ENCODE measurements at places on chromosomes 6 and 20.

DNA sequence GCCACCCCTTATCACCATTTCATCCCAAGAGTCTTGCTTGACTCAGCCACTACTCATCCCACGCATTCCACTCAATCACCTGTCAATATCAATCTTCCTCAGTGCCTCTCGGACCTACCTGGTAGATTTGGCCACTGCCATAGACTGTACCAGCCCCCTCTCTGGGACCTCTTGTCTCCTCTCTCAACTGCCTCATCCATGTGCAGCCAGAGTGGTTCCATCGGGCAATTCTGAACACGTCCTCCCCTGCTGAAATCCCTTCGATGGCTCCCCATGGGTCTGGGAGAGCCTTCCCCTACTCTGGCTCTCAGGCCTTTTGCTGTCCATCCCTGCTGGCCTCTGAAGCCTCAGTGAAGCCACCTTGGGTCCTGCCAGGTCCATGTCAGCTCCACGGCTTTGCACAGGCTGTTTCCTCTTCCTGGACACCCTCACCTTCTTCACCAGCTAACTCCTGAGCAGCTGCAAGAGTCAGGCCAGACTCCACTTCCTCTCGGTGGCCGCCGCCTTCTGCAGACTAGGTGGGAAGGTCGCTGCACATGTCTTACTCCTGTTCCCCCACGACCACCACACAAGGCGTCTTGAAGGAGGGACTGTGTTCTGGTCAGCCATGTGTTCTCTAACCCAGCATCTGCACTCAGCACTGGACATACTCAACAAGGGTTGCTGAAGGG lies 120.4 kb downstream of the TOX2 start:
- no peak for DNase-seq

- no peak for DNase-seq
Measured at GRCh38 chr6:141158740-141159139, 974.0 kb upstream of the GJE1 start.

- DNase-seq: no peak
Measured at GRCh38 chr20:61230166-61230565, 21.9 kb upstream of the CDH4 start.

DNA sequence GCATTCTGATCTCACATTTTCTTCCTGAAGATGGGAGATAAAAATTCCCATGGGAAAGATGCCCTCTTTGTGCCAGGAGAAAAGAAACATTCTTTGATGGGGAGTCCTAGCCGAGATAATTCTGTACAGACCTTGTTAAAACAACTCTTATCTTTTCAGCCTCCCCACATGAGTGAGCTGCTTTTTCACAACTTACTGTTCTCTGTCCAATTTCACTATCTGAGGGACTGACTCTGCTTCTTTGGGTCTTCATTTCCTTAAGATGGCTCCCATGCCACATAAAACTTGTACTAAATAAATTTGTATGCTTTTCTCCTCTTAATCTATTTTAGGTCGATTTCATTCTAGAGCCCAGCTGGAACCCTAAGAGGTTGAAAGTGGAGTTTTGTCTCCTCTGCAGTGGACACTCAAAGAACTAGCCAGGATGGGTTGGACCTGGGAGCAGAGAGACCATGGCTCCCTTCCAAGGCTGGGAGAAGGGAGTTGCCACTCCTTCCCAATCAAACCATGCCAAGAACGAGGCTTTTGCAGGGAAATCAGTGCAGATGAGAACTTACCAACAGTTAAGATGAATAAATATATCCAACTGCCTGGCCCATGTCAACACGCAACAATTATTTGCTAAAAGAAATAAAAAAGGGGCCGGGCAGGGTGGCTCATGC lies 285.8 kb upstream of the SULF2 start:
- no peak for DNase-seq

GRCh38 chr6:12939314-12939713 lies 222.7 kb downstream of the PHACTR1 start:
- no peak for DNase-seq

DNA sequence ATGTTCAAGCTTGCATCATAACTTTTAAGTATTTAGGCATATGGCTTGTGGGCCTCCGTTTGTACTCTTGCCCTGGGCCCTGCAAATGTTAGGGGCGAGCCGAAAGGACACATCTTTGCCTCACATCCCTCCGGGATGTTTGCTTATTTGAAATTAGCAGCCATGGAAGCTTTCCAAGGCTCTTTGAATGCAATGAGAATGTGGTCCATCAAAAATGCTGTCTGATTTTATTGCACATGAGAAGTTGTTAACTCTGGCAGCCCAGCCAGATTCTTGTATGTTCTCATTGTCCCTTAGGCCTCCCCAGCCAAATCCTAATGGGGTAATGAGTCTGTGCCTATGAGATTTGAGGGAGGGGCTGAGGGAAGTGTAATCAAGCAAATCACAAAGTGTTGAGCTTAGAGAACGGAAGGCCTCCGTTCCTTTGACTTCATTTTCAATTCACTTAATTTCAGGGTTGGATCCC lies 261.2 kb upstream of the MARCKS start:
- no peak for DNase-seq

- DNase-seq: no peak
Measured at GRCh38 chr6:152401978-152402377, 235.2 kb downstream of the SYNE1 start.

- DNase-seq: no peak
Measured at GRCh38 chr6:39923394-39923793, 10.9 kb downstream of the MOCS1 start.

DNA sequence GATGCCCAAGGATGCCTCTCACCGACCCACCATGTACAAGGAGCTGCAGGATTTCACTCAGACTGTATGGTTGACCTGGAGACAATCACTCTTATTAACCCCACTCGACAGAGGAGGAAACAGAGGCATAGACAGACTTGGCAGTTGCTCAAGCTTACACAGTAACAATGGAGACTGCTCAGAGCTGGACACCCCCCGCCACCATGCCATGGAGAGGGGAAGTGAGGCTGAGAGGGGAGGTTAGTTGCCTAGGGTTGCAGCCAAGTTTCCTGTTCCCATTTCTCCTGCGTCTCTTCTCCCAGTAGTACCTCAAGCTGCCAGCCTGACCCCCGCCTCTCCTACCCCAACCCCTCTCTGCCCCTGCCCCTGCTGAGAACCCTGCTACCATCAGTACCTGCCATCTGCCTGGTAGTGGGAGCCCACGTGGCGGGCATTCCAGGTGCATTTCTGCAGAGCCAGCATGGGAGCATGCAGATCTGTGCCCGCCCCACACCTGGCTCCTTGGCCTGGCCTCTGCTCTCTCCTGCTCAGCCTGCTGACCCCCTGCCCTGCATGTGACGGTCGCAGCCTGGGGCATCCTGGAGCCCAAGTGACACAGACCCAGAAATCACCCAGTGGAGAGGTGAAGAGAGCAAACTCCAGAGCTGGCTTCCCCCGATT lies 157.7 kb downstream of the PREX1 start:
- DNase-seq: no peak

DNA sequence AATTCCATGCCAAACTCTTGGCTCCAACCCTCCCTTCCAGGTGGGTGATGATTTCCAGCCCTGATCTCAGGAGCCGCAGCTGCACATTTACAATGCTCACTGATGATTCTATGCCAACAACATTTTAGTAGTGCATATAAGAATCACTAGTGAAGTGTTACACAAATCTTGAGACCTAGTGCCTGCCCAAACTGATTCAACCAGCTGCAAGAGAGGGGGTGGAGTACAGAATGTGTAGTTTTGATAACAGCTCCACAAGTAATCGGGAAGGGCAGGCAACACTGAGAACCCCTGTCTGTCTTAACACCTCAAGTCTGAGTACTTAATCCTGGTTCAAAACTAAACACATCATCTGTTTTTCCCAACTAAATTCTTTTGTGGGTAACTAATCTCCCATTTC lies 91.7 kb downstream of the PRDM1 start:
- DNase-seq: no peak

DNA sequence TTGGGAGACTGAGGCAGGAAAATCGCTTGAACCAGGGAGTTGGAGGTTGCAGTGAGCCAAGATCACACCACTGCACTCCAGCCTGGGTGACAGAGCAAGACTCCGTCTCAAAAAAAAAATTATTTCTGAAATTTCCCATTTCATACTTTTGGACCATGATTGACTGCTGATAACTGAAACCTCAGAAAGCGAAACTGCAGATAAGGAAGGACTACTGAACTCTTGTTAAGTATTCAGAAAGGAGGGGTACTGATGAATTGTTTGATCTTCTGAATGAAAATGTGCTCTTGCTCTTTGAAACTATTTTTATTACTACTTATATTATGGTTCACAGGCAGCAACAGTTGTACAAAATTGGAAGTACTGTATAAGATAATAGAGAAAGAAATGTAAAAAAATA lies 69.0 kb downstream of the HDGFL1 start:
- no peak for DNase-seq

GRCh38 chr6:164845773-164846172 lies 463.6 kb downstream of the C6orf118 start:
- no peak for DNase-seq

GRCh38 chr6:37485291-37485702 lies 14.4 kb downstream of the CCDC167 start:
- no peak for DNase-seq

GRCh38 chr6:24766680-24767462 lies 7.9 kb upstream of the GMNN start:
- no peak for DNase-seq

DNA sequence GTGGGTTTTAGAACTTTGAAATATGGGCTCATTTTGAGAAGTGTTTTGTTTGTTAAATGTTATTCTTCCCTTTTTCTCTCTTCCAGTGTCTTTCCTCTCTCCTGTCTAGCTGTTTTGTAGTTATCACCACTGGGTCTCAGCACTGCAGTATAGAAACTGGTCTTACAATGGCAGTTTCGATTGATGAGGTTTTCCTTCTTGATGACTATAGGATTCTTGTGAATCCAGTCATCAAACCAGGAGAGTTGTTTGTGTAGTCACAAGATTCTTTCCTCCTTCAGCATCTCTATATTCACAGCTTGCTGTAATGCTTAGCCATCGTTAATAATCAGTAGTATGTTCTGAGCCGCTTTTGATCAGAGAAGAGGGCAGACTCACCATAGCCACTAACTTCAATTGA lies 172.3 kb downstream of the OGFRL1 start:
- no peak for DNase-seq

- DNase-seq: no peak
Measured at GRCh38 chr6:23036406-23036983, 467.1 kb downstream of the HDGFL1 start.

GRCh38 chr6:149181304-149181703 lies 136.2 kb upstream of the TAB2 start:
- DNase-seq: no peak

DNA sequence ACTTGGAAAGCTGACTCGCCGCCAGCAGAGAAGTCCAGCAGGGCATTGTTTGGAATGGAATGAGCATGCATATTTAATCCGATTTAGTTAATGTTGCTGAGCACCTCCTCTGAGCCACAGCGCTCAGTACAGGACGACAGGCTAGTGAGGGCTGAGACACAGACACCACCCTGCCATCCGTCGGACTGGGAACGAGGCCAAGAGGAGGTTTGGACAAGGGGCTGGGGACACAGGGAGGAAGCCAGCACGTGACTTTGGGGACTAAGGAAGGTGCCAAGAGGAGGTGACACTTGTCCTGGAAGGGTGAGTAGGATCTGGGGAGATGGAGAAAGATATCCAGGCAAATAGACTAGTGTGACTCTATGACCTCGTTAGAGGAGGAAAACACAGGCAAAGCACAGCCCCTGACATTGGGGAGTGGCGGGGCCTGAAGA lies 152.5 kb upstream of the ECI2 start:
- no peak for DNase-seq

- no peak for DNase-seq
Measured at GRCh38 chr6:79269877-79270276, 35.4 kb upstream of the HMGN3 start.

GRCh38 chr20:32155017-32155981 lies 45.8 kb downstream of the TM9SF4 start:
- no peak for DNase-seq

- no peak for DNase-seq
Measured at GRCh38 chr20:60206259-60206658, 248.0 kb downstream of the CDH26 start.

- no peak for DNase-seq
Measured at GRCh38 chr20:36582322-36582721, 8.9 kb downstream of the TGIF2 start.

GRCh38 chr20:56187534-56188165 lies 60.9 kb upstream of the MC3R start:
- no peak for DNase-seq

DNA sequence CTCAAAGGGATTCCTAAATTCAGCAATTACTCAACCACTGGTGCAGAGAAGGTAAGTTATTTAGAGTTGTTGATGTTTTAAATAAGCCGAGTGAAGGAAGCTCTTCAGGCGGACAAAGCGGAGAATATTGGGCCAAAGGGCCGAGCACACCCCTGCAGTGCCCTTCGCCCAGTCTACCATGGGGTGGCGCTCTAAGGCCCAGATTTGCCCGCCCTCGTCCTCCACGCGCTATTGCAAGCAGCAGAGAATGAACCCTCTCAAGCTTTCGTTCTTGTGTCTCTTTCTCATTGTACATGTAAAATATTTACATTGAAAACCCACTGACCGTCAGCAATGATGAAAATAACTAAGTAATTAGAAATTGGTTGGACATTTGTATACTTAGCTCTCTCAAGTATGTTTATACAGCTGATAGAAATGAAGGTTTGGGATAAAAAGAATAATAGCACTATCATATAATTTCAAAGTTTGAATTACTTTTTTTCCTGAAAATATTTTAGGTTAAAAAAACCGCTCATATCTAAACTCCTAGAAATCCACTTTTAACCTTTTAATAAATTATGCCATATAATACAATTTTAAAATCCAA lies 195.0 kb upstream of the CEP162 start:
- no peak for DNase-seq

DNA sequence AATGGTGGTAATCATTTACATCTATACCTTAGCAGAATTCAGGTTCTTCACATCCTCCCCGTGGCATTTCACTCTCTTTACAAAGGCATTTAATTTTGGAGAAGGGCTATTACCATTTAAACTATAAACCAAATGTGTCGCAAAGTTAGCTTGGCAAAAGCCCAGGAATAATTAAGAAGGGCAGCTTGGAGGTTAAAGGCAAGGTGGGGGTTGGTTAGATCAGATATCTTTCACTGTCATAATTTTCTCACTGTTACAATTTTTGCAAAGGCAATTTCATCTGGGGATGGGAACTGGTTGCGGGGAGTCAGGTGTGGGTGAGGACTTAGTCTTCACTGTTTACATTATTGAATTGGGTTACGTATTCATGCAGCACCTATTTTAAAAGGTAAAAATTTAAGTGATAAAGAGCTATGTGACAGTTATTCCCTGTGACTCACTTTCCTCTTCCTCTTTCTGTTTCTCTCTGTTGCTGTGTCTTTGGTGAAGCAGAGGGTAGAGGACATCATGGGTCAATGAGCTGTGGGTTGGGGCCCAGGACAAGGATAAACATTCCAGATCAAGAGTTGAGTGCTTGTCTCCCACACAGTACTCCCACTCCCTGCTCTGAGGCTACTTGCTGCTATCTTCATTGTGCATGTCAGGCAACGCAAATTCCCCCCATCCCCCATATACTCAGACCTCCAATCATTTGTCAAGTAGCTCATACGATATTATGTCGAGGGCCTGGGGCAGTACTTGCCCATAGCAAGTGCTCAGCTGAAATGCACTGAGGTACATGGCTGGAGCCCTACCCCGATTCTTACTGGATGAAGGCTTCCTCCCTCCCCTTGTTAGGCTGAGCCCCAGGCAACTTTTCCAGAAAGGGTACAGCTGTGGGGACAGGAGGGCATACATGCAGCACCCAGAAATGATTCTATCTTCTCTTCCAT lies 223.1 kb upstream of the MYLIP start:
- no peak for DNase-seq

Measured in activated CD8-positive, alpha-beta memory T cell treated with anti-CD3 and anti-CD28 coated beads for 4 hours (primary cell).